A549 treated with dexamethasone at 1 μM for 4 hours (cell line): ENCODE measurements at places on chromosomes 11 and 22. TPM values are rescaled to one million over a fixed set of nuclear protein-coding genes. Genes with fewer than 3 reads are reported as not detected.

Gene BMAL1
- 6.1 to 9.4 TPM (median 6.7 TPM) in 5 replicates for total RNA-seq

Gene P4HA3
- 38.4 to 63.0 TPM (median 47.6 TPM) in 5 replicates for total RNA-seq

Gene BTBD18
- 0.06 TPM in 1 of 5 replicates, not detected in the others for total RNA-seq

Gene LRRC56
- total RNA-seq, result 0.52 to 1.1 TPM (median 0.98 TPM) in 5 replicates

Gene IL18
- total RNA-seq, result 75.9 to 94.3 TPM (median 87.5 TPM) in 5 replicates

Gene GRK3
- total RNA-seq, result 3.5 to 4.4 TPM (median 3.9 TPM) in 5 replicates

Gene ZNF215
- total RNA-seq, result 0.76 to 1.2 TPM (median 0.97 TPM) in 5 replicates

Gene SNX19
- 10.9 to 16.7 TPM (median 14.7 TPM) in 5 replicates for total RNA-seq

Gene BARX2
- total RNA-seq, result not detected in 5 replicates

Gene PDE3B
- total RNA-seq, result 1.5 to 2.2 TPM (median 2.2 TPM) in 5 replicates

Gene FAT3
- total RNA-seq, result 0.26 to 0.96 TPM (median 0.65 TPM) in 5 replicates

Gene MB
- total RNA-seq, result 5.4 to 10.3 TPM (median 6.1 TPM) in 5 replicates

Gene MRPL16
- total RNA-seq, result 61.1 to 68.2 TPM (median 66.5 TPM) in 5 replicates

Gene SLC7A4
- not detected in 5 replicates for total RNA-seq

Gene CHRM1
- total RNA-seq, result 0.03 to 0.24 TPM (median 0.09 TPM) in 4 of 5 replicates, not detected in the other

Gene C1QTNF4
- total RNA-seq, result 0.06 to 0.07 TPM in 2 of 5 replicates, not detected in the others

Gene MPST
- 44.5 to 72.8 TPM (median 66.2 TPM) in 5 replicates for total RNA-seq

Gene KDM4E
- not detected in 5 replicates for total RNA-seq

Gene TREH
- not detected in 5 replicates for total RNA-seq

Gene IL17REL
- total RNA-seq, result 0.04 to 0.07 TPM (median 0.05 TPM) in 4 of 5 replicates, not detected in the other

Gene AGBL2
- total RNA-seq, result 0.59 to 1.1 TPM (median 0.92 TPM) in 5 replicates

Gene PRRG4
- total RNA-seq, result 1.9 to 2.5 TPM (median 2.1 TPM) in 5 replicates

Gene SULT4A1
- 0.07 TPM in 1 of 5 replicates, not detected in the others for total RNA-seq
